Non-pigmented ciliary epithelial cell (primary cell): ENCODE measurements at places on chromosomes 5 and 9.

DNA sequence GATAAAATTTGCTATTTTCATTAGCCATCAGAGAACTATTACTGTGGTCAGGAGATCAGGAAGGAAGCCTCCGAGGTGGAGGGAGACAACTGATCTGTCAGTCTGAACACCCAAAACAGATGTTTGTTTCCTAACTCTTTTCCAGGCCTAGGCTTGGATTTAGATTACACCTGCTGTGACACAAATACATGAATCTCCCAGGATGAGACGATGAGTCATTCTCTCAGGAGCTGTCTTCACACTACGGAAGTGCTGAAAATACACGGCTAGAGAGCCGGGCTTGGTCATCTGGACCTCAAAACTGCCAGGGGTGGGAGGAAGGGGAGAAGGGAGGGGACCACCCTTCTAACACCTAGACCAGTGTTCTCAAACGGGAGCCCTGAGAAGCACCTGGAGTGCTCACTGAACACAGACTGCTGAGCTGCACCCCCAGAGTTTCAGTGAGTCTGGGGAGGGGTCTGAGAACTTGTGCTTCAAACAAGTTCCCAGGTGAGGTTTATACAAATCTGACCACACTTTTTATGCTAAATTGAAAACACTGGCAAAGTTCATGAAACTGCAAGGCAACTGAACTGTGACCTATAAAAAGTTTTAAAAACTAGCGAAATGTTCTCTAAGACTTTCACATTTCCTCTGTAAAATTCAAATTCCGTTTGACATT, 80.3 kb upstream of the EQTN start:
- no peak for DNase-seq

DNA sequence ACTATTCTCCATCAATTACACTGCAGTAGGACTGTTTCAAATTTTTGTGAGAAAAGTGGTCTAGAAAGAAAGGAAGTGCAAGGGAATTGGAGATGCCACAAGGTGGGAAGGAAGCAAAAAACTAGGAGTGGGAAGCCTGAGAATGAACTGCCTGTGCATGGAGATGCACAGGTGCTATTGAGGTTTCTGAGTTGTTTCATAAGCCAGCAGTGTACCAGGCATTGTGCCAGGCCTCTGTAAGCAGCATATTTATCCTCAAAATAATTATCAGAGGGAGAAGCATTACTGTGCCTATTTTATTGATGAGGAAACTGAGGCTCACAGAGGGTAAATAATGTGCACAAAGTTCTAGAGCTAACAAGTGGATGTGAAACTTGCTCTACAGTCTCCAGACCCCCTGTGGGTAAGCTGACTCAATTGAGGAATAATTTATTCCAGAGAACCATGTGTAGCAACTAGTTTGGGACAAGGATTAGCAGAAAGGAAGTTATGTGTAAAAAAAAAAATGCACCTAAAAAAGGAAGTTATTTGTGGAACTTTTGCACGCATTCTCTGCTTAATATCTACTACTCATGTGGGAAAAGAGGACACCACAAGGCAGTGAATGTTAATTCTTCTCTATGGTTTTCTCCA, 96.7 kb downstream of the SNCAIP start:
- no peak for DNase-seq

DNA sequence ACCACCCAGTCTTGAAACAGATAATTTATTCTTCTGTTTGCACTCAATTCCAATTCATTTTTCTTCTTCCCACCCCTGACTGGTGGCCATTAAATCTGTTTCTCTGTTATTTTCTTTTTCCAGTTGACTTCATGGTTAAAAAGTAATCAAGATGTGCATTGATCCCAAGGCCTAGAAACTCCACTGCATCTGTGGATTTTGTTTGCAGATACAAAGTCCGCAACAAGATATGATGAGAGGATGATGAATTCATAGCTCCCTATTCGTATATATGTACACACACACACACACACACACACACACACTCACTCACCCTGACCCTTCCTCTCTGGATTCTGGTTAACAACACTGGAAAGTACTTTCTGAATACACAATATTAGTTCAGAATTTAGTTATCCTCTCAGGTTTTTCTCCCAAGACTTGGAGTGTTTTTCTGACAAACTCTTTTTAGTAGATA, 52.4 kb downstream of the CD180 start:
- no peak for DNase-seq

- DNase-seq: no peak
Measured at GRCh38 chr5:143229896-143230675, 173.4 kb downstream of the NR3C1 start.

DNA sequence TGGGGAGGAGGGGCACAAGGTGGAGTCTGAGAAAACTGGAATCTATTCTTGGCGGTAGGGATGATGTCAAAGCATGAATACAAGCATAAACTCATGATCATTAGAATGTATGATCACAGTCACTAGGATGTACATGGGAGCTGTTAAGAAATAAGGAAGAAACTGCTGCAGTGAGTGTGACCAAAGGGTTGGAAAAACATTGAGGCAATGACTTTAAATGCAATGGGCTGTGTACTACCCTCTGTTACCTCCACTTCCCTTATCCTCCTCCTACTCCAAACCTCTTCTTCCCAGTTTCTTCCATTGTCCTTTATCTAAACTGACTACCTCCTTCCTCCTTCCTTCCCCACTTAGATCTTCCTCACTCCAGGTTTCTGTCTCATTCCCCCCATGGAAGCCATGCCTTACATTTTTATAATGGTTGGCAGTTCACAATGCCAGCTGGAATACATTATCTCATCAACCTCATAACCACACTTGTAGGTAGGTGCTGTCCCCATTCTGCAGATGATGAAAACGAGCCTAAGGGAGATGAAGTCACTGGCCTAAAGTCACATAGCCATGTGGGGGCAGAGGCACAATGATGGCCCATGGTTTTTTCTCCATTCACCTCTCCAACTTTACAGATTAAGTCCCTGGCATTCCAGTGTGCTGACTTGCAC, 21.9 kb upstream of the TNFSF15 start:
- DNase-seq: no peak

GRCh38 chr9:125745682-125746016, 1.5 kb upstream of the PBX3 start:
- DNase-seq: no peak

DNA sequence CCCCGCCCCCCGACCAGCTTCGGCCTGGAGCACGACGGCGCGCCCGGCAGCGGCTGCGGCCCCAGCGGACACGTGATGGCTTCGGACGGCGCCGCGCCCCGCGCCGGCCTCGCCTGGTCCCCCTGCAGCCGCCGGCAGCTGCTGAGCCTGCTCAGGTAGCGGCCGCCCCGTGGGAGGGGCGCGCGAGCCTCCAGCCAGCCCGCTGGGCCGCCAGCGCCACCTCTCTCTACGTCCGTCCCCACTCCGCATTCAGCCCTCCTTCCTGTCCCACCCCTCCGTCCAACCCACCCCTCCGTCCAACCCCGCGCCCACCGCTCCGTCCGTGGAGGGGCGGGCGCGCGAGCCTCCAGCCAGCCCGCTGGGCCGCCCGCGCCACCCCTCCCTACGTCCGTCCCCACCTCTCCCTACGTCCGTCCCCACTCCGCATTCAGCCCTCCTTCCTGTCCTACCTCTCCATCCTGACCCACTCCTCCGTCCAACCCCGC, 6.5 kb downstream of the ADAMTS13 start:
- no peak for DNase-seq
